GM18507 (cell line): ENCODE measurements at places on chromosomes 16 and 17.

DNA sequence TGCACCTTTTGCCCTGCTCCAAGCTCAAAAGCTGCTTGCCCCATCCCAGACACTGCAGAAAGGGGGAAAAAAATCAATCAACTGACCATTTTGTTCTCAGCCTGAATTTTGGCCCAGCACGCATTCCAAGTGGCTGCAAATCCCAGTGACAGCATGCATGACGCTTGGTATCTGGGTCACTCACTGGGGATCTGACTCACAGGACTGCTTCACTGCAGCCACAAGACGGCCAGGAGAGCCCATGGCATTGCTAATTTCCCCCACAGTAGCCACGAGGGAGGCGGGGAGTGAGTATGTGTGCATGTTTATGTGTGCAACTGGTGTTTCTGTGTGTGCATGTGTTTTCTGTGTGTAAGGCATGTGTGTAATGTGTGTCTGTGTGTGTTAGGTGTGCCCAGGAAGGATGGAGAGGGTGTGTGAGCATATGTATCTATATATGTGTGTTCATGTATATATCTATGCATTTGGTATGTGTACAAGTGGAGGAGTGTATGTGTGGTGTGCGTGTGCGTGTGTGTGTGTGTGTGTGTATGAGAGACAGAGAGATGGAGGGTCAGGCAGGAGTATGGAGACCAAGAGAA is 33.8 kb downstream of the SDK2 start:
- DNase-seq = no peak

- no peak for DNase-seq
These were observed at the start of gene CES3 for GRCh38 chr16:66961065-66961744. TSS of gene CES3 (plus strand) at chr16:66961266. CDS start at chr16:66961308, 42 bp downstream.

DNA sequence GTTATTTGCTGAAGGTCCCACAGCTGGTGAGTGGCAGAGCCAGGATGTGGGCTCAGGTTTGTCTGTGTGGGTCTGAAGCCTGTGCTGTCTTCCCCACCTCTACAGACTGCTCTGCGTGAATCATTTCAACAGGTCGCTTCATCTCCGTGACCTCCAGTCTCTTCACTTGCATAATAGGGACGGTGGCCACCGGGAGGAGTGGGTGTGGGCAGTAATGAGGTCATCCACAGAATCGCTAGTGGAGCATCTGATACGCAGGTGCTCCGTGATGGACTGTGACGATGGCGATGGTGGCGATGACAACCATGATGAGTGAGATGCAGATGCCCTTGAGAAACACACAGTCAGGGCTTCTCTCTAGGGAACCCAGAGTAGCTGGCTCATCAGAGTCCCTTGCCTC is 120.2 kb downstream of the RAP1GAP2 start:
- DNase-seq = no peak

GRCh38 chr16:74997042-74997491 is 1.8 kb upstream of the ZNRF1 start:
- no peak for DNase-seq

DNA sequence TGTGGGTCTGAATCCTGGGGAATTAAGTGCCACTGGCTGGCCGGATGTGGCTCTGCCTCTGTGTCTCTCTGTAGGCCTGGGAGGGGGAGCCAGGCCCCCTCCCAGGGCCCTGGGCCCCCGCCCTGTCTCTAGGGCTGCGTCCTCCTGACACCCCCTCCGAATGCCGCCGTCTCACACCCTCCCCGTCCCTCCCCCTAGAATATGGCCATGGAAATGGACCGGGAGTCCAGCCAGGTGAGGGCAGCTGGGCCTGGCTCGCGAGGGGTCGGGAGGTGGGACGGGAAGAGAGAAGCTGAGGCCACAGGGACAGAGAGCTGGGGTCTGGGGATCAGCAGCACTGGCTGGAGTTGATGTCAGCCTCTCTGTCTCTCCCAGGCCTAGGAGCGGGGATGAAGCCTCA is 16.1 kb upstream of the PKMYT1 start:
- no peak for DNase-seq

GRCh38 chr16:46882304-46882939 is 1.7 kb upstream of the GPT2 start:
- no peak for DNase-seq

- DNase-seq = peak; percentile 23
These were observed 241.3 kb upstream of the ZFHX3 start for GRCh38 chr16:73289232-73289631.

GRCh38 chr17:73031472-73031871 is 61.0 kb downstream of the SLC39A11 start:
- DNase-seq = no peak

DNA sequence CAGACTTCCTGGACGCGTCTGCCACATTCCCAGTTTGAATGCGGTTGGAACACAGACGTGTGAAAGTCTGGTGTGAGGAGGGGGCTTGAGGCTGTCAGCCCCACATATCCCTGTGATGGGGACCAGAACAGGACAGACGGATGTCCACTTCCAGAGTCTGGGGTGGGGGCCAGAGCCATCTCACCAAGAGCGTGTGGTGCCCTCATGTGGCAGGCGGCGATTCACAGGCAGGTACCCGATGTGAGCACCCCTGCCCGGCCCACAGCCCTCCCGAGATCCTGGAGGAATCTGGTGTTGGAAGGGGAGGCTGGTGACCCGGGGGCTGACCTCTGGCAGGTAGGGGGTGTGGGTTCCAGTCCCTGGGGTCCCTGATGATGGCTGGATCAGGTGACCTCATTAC is 51.5 kb downstream of the ENGASE start:
- no peak for DNase-seq

DNA sequence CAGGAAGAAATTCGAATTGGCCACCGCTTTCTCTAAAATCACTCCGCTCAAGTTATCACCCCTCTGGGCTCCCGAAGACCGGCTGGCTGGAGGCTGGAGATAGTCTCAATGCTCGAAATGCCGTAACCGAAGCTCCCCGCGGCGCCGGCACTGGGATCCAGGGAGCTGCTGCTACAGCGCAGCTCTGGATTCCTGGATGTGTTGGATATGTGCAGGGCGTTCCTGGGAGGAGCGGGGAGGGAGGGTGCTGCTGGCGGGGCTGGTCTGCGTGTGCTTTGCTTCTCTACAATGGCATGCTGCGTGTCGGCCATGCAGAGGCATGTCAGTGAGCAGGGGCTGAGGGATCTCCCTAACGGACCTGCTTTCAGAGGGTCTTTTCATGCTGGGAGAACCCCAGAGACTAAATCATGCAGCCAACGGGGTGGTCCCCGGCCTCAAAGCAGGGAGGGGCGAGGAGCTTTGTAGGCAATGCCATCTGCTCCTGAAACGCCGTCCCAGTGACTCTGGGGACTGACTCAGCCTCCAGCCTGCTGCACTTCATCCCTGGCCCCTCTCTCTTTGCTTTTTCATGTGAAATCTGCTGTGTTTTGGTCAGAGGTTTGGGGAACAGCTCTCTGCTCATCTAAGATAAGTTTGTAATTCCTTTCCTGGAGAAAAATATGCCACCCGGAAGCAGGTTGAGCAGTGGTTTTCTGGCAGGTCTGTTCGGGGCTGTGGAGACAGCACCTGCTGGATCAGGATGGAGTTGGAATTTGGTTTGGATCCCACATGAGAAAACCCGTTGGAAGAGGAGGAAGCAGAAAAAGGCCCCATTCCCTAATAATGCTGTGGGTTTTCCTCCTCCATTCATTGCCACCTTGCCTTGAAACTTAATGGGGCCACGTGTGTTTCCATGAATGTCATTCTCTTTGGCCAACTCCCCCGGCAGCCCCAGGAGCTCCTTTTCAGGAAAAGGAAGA is 311.4 kb downstream of the SEC14L1 start:
- no peak for DNase-seq

GRCh38 chr16:11560701-11561453 is 25.8 kb downstream of the LITAF start:
- no peak for DNase-seq

DNA sequence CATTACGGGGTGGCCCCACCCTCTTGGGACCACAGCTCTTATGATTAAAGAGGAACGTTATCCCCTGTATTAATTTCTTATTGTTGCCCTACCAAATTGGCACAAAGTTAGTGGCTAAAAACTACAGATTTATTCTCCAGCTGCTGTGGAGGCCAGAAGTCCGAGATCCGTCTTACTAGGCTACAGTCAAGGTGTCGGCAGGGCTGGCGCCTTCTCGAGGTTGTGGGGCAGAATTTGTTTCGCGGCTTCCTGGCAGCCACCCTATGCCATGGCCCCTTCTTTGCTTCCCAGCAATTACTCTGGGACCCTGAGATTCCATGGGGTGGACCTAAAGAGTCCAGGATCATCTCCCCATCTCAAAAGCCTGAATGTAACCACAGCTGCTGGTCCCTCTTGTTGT is 263.4 kb downstream of the CPPED1 start:
- DNase-seq = no peak

DNA sequence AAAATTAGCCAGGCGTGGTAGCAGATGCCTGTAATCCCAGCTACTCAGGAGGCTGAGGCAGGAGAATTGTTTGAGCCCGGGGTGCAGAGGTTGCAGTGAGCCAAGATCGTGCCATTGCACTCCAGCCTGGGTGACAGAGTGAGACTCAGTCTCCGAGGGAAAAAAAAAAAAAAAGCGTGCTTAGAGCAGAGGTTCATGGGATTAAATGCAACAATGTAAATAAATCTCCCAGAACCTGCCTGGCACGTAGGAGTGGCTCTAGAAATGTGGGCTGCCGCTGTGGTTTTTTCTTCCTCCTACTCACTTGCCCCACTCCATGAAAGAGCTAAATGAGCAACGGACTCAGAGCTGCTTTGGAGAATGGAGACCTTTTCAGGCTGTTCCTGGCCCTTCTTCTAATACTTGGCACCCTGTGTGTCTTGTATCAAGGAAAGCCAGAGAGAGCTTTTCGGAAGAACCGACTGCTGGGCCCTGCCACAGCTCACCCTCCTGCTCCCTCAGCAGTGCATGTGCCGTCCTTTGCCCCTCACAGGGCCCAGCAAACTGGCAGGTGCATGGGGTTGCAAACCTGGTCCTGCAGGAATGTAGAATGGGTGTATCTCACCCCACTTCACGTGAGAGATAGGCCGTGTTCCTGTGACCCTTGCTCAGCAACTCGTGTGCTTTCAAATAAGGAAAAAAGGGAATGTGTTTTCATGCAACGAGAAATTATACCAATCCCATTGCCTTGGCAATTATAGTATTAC is 52.0 kb downstream of the LDHD start:
- DNase-seq = no peak

- no peak for DNase-seq
These were observed 5.9 kb upstream of the CBLN1 start for GRCh38 chr16:49287572-49287971.

GRCh38 chr17:76641501-76641900 is 2.1 kb downstream of the ST6GALNAC1 start:
- DNase-seq = no peak

DNA sequence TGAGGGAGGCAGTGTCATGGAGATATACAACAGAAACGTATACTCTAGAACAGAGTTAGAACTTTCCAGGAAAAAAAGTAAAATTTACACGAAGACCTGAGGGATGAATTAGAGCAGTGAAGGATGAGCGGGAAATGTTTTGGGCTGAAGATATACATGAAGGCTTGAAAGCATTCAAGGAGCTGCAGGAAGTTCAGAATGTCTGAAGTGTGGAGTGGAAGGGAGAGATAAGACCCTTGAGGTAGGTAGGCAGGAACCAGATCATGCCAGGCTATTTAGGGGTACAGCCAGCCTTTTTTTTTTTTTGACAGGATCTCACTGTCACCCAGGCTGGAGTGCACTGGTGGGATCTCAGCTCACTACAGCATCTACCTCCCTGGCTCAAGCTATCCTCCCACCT is 3.2 kb upstream of the NLK start:
- DNase-seq = no peak

DNA sequence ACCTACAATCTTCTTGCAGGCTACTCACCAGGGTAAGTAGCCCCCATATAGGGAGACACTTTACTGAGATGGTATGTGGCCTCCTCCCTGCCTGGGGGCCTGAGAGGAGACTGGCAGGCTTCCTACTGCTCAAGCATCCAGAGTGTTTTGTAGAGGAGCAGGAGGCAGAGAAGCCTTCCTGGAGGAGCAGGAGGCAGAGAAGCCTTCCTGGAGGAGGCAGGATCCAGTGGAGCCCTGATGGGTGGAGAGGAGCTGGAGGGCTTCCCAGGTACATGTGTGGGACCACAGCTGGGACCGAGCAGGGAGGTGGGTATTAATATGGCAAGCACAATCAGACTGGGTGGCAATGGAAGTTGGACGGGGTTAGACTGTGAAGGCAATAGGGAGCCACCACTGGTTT is 2.1 kb upstream of the ADGRG5 start:
- no peak for DNase-seq

DNA sequence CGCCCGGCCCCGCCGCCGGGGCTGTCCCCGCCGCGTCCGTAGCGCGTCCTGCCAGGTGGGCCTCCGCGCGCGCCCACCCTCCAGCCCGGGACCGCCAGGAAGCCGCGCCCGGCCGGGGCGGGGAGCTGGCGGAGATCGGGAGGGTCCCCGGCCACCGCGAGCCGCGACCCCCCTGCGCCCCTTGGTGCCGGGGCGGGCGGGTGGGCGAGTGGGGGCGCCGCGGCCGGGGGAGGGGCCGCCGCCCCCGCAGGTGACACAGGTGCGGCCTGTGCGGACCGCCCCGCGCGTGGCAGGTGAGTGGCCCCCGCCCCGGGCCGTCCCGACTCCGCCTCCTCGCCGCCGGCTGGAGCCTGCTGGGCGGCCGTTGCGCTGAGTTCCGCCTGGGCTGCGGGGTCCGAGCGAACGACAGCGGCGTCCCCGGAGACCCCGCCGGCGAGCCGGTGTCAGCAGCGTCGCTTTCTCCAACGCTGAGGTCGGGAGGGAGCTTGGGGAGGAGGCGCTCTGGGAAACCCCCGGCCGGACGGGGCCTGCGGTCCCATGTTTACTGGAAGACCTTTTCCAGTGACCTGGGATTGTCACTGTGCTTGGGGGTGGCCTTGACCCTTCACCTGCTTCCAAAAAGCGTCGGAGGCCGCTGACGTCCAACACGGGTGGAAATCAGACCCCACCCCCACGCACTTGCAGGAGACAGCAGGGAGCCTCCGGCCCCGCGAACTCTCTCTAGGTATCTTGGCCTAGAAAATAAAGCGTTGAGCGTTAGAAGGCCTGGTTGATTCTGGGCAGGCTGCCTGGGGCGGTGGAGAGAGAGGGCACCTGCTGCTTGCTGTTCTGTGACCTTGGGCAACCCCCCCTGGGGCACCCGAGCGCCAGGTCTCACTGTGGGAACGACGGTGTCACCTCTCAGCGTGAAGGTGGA is 542 bp downstream of the KLHL36 start:
- DNase-seq = peak; percentile 60

DNA sequence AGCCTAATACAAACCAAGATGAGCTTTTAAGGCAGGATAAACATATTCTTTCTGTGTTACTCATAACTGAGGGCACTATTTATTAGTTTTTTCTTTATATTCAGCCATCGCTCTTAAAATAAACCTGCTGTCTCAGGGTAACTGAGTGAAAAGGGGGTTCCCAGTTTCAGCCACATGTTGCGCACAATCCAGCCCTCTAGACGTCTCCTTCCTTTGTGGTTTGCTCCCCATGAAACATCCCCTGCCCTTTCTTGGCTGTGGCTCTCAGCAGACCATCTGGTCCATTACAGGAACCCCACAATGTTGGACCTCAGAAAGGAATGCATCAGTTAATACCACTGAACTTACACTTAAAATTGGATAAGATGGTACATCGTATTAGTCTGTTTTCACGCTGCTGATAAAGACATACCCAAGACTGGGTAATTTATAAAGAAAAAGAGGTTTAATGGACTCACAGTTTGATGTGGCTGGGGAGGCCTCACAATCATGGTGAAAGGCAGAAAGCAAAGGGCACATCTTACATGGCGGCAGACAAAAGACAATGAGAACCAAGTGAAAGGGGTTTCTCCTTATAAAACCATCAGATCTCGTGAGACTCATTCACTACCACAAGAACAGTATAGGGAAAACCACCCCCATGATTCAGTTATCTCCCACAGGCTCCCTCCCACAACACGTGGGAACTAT is 12.6 kb upstream of the IL21R start:
- no peak for DNase-seq
